ENCODE measurements at places on chromosomes 16 and 17.

GRCh38 chr17:65277576-65277975 is 140.4 kb downstream of the RGS9 start:
- DNase-seq: no peak

DNA sequence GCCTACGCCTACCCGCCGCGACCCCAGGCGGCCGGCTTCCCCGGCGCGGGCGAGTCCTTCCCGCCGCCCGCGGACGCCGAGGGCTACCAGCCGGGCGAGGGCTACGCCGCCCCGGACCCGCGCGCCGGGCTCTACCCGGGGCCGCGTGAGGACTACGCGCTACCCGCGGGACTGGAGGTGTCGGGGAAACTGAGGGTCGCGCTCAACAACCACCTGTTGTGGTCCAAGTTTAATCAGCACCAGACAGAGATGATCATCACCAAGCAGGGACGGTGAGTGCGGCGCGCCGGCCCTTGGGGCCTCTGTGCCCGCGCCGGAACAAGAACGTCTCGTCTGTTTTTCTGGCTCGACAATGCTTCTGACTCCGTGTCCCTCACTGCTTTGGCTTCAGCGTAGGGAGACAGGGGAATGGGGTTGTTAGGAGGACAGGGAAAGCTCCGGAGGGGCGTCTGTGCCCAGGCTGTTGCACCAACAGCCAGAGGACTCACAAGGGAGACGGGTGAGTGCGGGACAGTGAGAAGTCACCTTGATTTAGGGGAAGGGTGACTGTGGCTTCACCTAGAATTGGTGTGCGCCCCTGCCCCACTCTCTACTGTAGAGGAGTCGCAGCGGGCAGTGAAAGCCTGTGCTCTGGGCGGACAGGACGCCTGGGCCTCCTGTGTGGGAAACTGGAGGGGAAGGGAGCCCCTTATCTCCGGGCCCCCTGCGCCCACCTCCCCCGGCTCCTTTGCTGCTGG is 806 bp downstream of the TBX21 start:
- DNase-seq: no peak

- DNase-seq: peak; percentile 72
Measured at GRCh38 chr16:75566040-75566757, at the start of gene GABARAPL2. Gene GABARAPL2 (plus strand): TSS chr16:75566379. CDS start chr16:75566487, 108 bp downstream.

GRCh38 chr16:13429416-13429815 is 490.5 kb upstream of the ERCC4 start:
- no peak for DNase-seq

DNA sequence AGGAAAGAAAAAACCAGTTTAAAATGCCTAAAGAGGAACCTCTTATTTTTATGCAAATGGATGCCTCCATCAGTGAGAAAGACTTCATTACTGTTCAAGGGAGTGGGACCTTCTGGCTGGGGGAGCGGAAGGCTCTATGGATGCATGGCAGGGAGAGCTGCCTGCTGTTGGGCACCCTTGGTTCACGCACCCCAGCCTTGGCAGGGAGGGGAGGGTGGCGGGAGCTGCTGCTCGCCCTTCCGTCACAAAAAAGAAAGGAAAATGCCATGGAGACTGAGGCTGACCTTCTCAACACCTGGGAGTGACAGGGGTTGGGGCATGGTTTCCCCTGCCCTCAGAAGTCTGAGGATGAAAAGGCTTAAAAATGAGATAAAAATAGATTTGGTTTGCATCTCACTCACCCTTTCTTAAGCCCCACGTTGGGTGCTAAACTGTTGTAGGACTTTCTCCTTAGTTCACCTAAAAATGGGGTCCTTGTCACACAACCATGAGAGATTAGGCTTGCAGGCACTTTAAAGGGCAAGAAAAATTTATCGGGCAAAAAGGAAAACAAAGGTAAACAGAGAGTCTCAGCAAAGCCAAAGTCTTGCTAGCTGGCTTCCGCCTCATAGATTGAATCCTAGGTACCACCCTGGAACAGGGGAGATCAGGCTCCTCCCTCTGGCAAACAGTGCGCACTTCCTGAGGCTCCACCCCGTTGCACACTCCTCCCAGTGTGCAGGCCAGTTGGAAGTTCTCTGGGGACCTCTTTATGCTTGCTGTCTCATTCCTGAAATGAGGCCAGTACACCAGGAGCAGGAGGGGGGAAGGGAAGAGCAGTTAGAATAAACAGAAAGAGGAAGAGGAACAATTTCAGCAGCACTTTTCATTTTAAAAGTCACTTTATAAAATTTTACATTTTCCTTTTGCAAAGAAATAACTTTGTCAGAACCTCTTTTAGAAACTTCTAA is 31.6 kb downstream of the PHKB start:
- DNase-seq: no peak

DNA sequence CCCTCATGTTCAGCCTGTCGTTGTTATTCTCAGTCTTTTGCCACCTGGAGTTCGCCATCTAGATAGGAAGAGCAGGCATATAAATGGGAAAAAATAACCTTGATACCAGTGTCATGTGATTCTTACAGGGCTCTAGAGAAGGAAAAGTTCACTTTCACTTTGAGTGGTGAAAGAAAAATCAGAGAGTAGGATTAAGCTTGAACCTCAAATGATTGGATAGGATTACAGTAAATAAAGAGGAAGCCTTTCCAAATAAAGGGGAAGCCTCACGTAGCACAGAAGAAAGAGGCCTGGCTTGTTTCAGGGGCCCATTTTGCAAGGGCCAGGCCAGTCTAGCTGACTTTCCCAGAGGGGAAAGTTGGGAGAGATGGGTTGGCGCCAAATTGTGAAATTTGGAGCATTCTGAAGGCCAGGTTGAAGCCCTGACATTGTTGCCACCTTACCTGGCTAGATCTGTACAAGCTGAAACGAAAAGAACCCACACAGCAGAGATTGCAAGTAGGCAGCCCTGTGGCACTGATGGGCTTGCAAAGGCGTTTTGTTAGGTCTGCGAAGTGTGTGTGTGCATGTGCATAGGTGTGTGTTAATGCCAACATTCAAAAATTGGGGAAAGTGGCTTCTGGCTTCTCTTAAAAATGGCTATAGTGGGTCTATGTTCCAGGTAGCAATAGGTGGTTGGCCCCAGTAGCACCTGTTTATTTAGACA is 38.8 kb downstream of the TMC6 start:
- DNase-seq: no peak

- no peak for DNase-seq
Measured at GRCh38 chr17:29176558-29177351, 3.4 kb downstream of the MYO18A start.

DNA sequence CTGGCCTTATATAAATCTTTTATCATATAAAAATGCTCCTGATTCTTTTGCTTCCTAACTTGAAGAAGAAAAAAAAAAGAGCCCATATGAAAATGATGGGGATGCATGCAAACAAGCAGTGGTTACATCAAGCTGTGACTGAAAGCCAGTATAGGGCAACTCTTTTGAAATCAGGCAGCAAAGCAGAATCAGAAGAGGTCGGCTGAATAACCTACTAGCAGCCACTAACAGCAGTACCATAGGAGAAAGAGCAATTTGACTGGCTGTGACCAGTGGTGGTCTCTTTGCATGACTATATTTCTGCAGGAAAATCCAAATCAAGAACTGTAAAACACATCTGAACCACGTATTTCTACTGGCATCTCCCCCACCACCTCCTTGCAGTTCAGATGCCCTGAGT is 161.9 kb upstream of the C17orf78 start:
- DNase-seq: no peak

DNA sequence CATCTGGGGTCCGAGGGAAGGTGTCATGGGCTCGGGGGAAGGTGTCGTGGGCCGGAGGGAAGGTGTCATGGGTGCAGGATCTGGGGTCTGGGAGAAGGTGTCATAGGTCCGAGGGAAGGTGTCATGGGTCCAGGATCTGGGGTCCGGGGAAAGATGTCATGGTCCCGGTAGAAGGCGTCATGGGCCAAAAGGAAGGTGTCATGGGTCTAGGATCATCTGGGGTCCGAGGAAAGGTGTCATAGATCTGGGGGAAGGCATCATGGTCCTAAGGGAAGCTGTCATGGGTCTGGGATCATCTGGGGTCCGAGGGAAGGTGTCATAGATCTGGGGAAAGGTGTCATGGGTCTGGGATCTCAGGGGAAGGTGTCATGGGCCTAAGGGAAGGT is 942 bp downstream of the RAB40C start:
- no peak for DNase-seq

GRCh38 chr17:46266656-46267544 is 28.0 kb upstream of the LRRC37A start:
- peak; percentile 67 for DNase-seq

DNA sequence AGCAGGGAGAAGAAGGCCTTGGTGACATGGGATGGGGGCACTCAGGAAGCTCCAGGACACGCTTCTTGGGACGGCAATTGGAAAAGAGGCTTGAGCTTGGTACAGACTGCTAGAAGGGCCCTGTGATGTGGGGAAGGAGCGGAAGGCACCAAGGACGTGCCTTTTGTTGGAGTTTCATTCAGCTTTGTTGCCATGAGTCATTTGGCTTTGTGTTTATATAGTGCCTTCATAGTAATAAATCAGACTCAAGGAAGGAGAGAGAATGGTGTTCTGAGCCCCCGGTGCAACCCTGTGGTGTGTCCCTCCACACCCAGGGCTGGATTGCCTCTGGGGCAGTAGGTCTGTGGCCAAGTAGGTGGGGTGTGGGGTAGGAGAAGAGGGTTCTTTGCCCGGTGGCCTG is 7.4 kb upstream of the TBX4 start:
- no peak for DNase-seq

- no peak for DNase-seq
Measured at GRCh38 chr17:3635474-3636153, 436 bp downstream of the SHPK start.

GRCh38 chr16:50273888-50274325 is 7.6 kb downstream of the ADCY7 start:
- no peak for DNase-seq

- peak; percentile 23 for DNase-seq
Measured at GRCh38 chr17:58084317-58084981, 1.2 kb downstream of the DYNLL2 start.

DNA sequence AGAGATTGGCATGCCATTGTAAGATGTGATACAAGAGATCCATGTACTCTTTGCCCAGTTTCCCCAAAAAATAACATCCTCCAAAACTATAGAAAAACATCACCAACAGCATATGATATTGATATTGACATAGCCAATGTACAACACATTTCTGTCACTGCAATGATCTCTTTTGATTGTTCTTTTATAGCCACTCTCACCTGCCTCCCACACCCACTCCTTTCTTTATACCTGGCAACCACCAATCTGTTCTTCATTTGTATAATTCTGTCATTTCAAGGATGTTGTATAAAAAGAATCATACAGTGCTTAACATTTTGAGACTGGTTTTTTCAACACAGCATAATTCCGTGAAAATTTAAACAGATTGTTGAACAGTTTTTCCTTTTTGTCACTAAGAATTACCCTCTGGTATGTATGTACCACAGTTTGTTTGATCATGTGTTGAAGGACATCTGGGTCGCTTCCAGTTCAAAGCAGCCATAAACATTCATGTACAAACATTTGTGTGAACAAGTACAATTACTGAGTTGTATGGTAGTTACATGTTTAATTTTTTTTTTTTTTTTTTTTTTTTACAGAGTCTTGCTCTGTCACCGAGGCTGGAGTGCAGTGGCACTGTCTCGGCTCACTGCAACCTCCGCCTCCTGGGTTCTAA is 9.9 kb downstream of the KRTAP9-1 start:
- no peak for DNase-seq

DNA sequence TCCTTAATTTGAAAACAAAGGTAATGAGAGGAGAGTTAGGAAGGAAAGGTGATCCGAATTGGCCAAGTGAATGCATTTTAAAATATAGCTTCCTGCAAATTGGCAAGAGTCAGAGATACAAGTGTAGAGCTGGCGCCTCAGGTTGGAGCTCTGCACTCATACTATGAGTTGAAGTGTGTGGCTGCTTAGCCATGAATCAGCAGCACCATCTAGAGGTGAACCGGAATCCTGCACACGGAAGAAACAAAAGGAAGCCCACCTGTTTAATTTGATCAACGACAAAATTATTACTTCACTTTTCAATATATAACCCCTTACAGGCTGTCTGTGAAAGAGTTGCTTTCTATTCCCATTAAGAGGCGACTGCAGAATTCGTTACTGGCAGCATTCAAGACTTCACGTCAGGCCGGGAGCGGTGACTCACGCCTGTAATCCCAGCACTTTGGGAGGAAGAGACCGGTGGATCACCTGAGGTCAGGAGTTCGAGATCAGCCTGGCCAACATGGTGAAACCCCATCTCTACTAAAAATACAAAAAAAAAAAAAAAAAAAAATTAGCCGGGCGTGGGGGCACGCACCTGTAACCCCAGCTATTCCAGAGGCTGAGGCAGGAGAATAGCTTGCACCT is 1253.7 kb upstream of the CDH8 start:
- peak; percentile 13 for DNase-seq

DNA sequence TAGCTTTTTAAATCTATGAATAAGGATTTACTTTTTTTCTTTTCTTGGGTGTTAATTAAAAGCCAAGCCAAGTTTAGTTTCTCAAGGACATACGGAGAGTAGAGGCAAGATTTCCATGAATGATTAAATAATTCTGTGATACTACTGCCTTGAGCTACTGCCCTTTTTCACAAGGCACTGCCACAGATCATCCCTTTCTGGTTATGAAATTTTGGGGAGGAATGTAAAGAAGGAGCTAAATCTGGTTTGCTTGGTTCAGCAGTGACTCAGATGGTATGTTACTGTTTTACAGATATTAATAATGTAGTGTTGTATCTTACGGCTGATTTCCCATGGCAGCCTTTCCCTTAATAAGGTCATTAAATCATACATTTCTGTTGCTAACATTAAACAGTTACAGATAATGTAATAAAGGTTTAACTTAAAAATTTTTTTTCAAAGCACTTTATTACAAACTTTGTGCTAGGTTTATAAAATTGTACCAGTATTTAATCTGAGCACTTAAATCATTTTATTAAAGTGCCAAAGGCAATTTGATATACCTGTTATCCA is 2.6 kb downstream of the WSB1 start:
- peak; percentile 7 for DNase-seq

DNA sequence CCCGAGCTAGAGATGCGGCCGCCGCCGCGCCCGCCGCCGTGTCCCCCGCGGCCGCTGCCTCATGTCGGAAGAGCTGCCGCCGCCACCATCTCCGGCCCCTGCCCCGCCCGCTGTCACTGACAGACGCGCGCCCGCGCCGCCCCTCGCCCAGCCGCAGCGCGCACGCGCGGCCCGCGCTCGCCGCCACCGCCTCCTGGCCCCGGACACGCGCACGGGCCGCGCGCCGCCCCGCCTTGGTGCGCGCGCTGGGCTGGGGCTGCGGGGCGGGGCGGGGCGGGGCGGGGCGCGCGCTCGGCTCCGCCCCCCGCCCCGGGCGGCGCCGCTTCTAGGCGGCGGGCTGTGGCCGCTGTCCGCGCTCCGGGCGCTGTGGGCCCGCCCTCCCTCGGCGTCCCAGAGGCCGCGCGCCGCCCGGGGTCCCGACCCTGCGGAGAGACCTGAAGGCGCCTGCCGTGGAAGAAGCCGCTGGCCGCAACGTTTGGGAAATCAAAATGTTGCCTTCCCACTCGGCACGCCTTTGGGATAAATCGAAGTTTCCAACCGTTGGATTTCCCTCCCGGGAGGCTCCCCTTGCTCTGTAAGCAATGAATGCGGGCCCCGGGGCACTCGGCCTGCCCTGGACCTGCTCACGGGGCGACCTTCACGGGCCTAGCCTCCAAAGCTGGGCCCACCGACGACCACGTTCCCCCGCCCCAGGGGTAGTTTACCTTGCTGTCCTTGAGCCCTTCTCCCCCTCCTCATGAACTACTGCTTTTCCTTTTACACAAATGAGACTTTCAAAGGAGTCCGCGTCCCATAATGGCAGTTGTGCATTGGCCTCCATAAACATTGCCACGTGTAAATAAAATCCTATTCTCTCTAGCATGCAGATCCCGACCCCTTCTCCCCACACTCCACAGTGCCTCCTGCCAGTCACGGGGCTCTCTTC is at the start of gene ADCY9:
ADCY9 (minus strand) TSS at position 118 of the 925 bp plus-strand sequence. CDS start 1,000 bp downstream, outside the sequence.
- DNase-seq: peak; percentile 59

GRCh38 chr17:21361020-21361809 is 14.9 kb upstream of the KCNJ12 start:
- DNase-seq: no peak
